LoVo (cell line): ENCODE measurements at places on chromosomes 12 and 14.

- DNase-seq, result no peak
These were observed 31.2 kb upstream of the CHPT1 start for GRCh38 chr12:101666052-101666728.

DNA sequence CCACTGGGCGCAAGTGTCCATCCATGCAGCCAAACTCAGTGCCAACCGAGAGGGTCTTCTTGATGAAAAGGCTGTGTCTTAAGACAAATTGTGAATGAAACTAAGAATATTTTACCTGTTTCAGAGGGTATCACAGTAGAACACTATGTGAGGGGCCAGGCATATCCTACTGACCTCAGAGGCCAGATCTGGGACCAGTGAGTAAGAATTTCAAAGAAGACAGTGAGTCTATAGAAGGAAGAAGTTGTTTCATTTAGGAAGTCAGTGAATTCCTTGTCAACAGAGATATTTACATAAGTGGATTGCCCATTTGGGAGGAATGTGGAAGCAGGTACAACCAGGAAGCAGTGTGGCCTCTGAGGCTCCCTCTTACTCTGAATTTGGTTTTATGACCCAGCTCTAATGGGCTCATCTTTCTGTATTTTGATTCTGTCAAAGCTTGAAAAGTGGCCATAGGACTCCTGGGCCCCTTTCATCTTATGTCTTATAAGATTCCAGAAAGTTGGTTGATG, 137.4 kb downstream of the ZNF664 start:
- no peak for DNase-seq

DNA sequence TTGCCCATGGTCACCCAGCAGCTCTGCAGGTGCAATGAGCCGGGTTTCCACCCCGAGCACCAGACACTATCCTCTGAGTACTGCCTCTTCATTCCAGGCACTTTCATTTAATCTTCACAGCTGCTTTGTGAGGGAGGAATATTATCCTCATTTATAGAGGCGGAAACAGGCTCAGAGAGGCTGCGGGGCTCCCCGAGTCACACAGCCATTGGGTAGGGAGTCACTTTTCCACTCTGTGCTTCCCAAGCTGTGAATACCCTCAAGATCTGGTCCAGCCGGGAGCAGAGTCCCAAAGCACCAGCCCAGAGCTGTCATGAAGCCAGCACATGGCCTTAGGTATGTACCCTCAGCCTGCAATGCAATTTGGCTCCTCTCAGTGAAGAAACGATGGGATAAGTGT, 51.7 kb upstream of the RIN3 start:
- DNase-seq, result no peak

DNA sequence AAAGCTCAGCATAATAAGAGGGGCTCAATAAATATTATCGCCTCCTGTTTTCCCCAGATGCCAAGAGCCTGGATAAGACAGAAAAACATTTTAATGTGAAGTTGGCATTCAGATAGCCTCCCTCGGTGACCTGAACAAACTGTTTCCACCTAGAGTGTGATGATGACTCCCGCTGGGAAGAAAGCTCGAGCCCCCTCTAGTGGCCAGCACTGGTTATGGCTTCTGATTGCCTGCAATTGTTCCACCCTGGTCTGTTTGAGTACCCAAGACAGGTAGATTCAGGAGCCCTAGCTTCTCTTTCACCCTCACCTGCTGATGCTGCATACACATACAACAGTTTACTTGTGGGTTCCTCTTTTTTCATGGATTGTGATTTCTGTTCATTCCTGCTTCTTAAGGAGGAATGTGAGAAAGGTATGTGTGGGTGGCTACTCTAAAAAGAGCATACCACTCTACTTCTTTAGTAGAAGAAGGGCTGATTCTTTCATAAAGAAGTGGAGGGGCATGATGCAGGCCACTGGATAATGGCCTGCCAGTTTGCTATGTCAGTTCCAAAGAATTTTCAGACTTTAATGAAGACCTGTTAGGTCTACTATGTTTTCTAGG, 6.4 kb downstream of the ERG28 start:
- DNase-seq, result peak; percentile 70

GRCh38 chr12:15977999-15978951, 67.1 kb downstream of the DERA start:
- DNase-seq, result peak; percentile 31

GRCh38 chr14:50095895-50096294, 20.5 kb downstream of the VCPKMT start:
- no peak for DNase-seq

- no peak for DNase-seq
These were observed 14.2 kb upstream of the MYO1A start for GRCh38 chr12:57063991-57064685.
